Endodermal cell (in vitro differentiated cells): ENCODE measurements at places on chromosomes 11 and 22. TPM values are rescaled to one million over a fixed set of nuclear protein-coding genes. Genes with fewer than 3 reads are reported as not detected.

The STIM1 gene
- 20.4 and 20.9 TPM in 2 replicates for total RNA-seq

The FAM227A gene
- total RNA-seq: 6.0 and 9.1 TPM in 2 replicates

The SOX6 gene
- total RNA-seq: 0.13 to 0.73 TPM (median 0.21 TPM) in 3 replicates

The OR4C13 gene
- not detected in 2 replicates for total RNA-seq

The SYT9 gene
- 0.81 and 1.1 TPM in 2 replicates for total RNA-seq

The TTC28 gene
- total RNA-seq: 34.0 to 39.4 TPM (median 35.9 TPM) in 3 replicates

The CYP2D6 gene
- total RNA-seq: 3.2 to 5.8 TPM (median 5.6 TPM) in 3 replicates

The TSPAN32 gene
- total RNA-seq: not detected in 2 replicates

The GALR3 gene
- 0.61 and 0.77 TPM in 2 replicates for total RNA-seq

The IGLL1 gene
- not detected in 2 replicates for total RNA-seq

The MAP4K2 gene
- total RNA-seq: 32.4 to 38.2 TPM (median 34.5 TPM) in 3 replicates

The GSTT2 gene
- total RNA-seq: 0.51 TPM in 1 of 2 replicates, not detected in the other

The MS4A7 gene
- not detected in 3 replicates for total RNA-seq

The TMEM86A gene
- 6.2 to 11.3 TPM (median 7.8 TPM) in 3 replicates for total RNA-seq

The TSGA10IP gene
- 0.97 to 4.2 TPM (median 1.3 TPM) in 3 replicates for total RNA-seq

The PRR33 gene
- not detected in 2 replicates for total RNA-seq

The C11orf52 gene
- 3.7 and 3.8 TPM in 2 replicates for total RNA-seq

The OOSP3 gene
- total RNA-seq: not detected in 3 replicates

The NEFH gene
- total RNA-seq: 0.92 and 1.3 TPM in 2 replicates

The ANKK1 gene
- 0.11 TPM in 1 of 2 replicates, not detected in the other for total RNA-seq

The ZBTB16 gene
- 5.0 to 8.8 TPM (median 5.8 TPM) in 3 replicates for total RNA-seq

The MMP13 gene
- total RNA-seq: not detected in 2 replicates

The SAA2 gene
- total RNA-seq: 0.29 and 0.38 TPM in 2 replicates

The ACER3 gene
- 12.2 to 23.2 TPM (median 22.2 TPM) in 3 replicates for total RNA-seq

The SSRP1 gene
- 166 to 184 TPM (median 182 TPM) in 3 replicates for total RNA-seq

The SLC25A45 gene
- 4.6 and 6.3 TPM in 2 replicates for total RNA-seq

The HSPB2 gene
- total RNA-seq: 0.33 TPM in 1 of 3 replicates, not detected in the others
